Activated CD8-positive, alpha-beta memory T cell treated with anti-CD3 and anti-CD28 coated beads, Interleukin-2, amount 10 ng/mL, durations not matched to agents 7 days and 5 days (primary cell): ENCODE measurements at places on chromosomes 2 and 18. TPM values are rescaled to one million over a fixed set of nuclear protein-coding genes. Genes with fewer than 3 reads are reported as not detected.

DNA sequence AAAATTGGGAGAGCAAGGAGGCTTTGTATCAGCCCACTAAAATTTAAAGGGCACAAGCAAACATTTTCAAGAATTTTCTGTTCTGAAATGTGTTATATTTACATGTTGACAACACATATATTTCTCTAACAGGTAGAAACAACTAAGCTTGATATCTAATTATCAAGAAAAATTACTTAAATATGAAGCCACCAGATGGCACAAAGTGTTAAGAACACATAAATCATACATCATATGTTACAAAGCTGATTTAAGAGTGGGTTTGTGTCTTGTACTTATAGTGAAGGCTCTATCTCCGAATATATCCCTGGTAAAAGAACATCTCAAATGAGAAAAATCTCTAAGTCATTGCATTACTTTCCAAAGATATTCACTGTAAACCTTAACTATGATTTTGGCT, 19.6 kb upstream of the CREB1 start:
- DNase-seq = no peak
- no peak overlapping the region for H3K27ac ChIP-seq
- peaks cover 22% of the 10 kb centered on the region for H3K27me3 ChIP-seq
- peaks cover 29% of the 10 kb centered on the region for H3K4me1 ChIP-seq
- H3K36me3 ChIP-seq = peaks cover 2% of the 10 kb centered on the region

DNA sequence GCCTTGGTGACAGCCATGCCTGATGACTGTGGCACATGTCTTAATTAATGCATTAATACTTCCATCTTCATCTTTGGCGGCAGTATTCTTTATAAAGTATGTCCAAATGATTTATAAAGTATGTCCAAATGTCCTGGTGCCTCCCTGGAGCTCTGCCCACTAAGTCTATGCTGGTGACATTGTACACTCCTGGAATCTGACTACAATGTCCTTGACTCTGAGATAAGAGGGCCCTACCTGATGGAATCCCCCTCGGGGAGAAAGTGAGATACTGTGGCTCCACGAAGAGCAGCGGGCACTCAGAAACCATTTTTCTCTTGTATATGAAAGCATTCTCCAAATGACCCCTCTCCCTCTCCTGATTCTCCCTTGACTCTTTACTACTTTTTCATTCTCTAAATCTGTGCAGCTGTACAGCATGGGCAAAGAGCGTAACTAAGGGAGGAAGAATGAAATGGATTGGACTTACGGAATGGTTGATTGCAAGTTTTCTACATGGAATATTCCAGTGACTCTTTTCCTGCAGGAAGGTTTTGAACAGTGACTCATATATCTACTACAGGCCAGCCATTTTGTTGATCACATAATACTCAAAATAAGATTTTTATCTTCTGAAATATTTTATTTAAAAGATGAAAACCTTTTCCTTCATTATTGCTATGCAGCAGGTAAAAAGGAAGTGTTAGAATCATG, 17.3 kb downstream of the RAB12 start:
- H3K36me3 ChIP-seq = peaks cover 34% of the 10 kb centered on the region
- no peak overlapping the region for H3K27ac ChIP-seq
- H3K4me1 ChIP-seq = peaks cover 19% of the 10 kb centered on the region
- H3K4me3 ChIP-seq = no peak overlapping the region

CPS1 gene
- 0.96 TPM for total RNA-seq

POTEJ gene
- total RNA-seq = not detected

- no peak overlapping the region for H3K27ac ChIP-seq
- H3K36me3 ChIP-seq = no peaks in the 10 kb centered on the region
- no peak for DNase-seq
- H3K4me1 ChIP-seq = no peaks in the 10 kb centered on the region
Observed at GRCh38 chr2:166725927-166726924, 162.1 kb upstream of the XIRP2 start.

DNA sequence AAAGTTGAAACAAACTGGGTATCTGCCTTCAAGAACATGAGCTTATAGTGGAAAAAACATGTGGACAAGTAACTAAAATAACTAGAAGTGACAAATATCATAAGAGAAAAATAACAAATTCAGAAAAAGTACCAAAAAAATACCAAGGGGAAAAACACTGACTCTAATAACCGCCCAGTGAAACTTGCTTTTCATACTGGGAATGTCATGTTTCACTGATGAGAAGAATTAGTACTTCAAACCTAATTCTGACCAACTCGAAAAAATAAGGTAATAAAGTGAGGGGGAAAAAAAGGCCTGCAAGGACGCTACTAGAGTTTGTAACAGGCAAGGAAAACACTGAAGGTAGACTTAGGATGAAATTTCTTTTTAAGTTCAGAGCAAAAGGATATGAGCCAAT, 83.6 kb downstream of the RTTN start:
- H3K4me1 ChIP-seq = no peaks in the 10 kb centered on the region
- no peak overlapping the region for H3K4me3 ChIP-seq
- no peak for DNase-seq
- H3K27me3 ChIP-seq = no peaks in the 10 kb centered on the region
- H3K27ac ChIP-seq = no peak overlapping the region
- H3K36me3 ChIP-seq = peaks cover 39% of the 10 kb centered on the region

DNA sequence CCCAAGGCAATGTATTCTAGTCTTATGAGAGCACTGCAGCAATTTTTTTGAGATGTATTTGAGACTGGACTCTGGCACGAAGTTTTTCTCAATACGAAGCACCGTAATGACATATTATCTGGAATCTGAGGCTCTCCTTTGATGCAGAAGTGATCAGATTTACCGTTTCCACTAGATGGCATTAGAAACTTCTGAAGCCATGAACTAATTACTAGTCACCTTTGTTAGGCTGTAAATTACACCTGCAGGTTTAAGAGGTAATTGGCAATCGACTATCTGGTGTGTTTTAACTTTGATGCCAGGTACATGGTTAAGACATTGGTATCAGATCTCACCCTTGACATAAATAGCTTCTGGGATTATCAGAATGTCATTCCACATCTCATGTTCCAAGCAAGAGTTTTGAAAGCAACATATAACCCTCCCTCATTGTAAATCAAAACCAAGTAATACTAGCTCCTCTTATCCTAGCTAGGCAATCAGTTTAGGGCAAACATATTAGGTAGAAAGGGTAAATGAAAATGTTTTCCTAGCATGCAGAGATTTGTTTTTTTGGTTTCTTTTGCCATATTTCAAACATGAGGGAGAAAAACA, 254.6 kb upstream of the SPRED2 start:
- no peak overlapping the region for H3K4me3 ChIP-seq
- H3K27ac ChIP-seq = no peak overlapping the region
- H3K4me1 ChIP-seq = no peaks in the 10 kb centered on the region
- DNase-seq = no peak
- no peaks in the 10 kb centered on the region for H3K36me3 ChIP-seq

SPIRE1 gene
- 9.6 TPM for total RNA-seq

ELOA2 gene
- total RNA-seq = not detected

- peaks cover 8% of the 10 kb centered on the region for H3K4me1 ChIP-seq
- H3K4me3 ChIP-seq = no peak overlapping the region
- no peaks in the 10 kb centered on the region for H3K27me3 ChIP-seq
- peaks cover 1% of the 10 kb centered on the region for H3K36me3 ChIP-seq
Observed at GRCh38 chr2:8003462-8004075, 678.3 kb upstream of the ID2 start.

- H3K4me3 ChIP-seq = no peak overlapping the region
- no peaks in the 10 kb centered on the region for H3K36me3 ChIP-seq
- peaks cover 3% of the 10 kb centered on the region for H3K27me3 ChIP-seq
- DNase-seq = no peak
Observed at GRCh38 chr2:128807317-128807716, 488.6 kb upstream of the HS6ST1 start.

- DNase-seq = no peak
- no peaks in the 10 kb centered on the region for H3K27me3 ChIP-seq
- no peaks in the 10 kb centered on the region for H3K4me1 ChIP-seq
- H3K36me3 ChIP-seq = peaks cover 19% of the 10 kb centered on the region
- no peak overlapping the region for H3K27ac ChIP-seq
- H3K4me3 ChIP-seq = no peak overlapping the region
Observed at GRCh38 chr18:79123948-79124347, 54.8 kb downstream of the ATP9B start.
